NCI-H524 treated with DMSO at 0.1 percent for 48 hours (cell line): ENCODE measurements at places on chromosomes 4 and X.

DNA sequence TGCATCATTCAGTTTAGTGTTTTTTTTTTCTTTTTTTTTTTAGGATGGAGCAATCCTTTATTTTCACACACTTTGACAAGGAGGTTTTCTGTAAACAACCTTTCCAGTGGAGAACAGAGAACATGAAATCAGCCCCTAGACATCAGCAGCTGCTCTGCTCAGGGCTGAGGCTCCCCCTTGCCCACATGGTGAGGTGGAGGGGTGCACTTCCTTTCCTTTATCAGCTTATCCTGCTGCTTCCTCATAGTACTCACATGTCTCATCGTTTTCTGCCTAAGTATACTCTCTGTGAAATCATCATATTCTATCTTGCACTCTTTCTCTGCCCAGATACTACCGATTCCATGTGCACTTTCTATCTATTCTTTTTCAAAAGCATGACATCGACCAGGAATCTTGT, 47.6 kb upstream of the PRSS12 start:
- DNase-seq = no peak

DNA sequence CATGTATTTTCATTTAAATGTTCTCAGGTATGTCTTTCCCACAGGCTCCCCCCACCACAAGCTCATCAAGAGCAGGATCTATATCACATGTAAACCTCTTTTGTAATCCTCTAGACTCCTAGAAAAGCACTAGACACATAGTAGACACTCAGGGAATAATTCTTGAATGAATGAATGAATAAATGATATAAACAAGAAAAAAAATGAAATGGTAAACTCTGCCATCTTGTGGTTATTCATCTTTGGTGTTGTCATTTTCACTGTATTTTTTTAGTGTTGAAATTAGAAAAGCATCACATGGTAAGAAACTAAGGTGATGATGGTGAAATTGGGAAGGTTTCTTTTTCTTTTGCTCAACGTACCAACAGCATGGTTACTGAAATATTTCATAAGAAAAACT, 34.2 kb upstream of the C1GALT1C1 start:
- no peak for DNase-seq

DNA sequence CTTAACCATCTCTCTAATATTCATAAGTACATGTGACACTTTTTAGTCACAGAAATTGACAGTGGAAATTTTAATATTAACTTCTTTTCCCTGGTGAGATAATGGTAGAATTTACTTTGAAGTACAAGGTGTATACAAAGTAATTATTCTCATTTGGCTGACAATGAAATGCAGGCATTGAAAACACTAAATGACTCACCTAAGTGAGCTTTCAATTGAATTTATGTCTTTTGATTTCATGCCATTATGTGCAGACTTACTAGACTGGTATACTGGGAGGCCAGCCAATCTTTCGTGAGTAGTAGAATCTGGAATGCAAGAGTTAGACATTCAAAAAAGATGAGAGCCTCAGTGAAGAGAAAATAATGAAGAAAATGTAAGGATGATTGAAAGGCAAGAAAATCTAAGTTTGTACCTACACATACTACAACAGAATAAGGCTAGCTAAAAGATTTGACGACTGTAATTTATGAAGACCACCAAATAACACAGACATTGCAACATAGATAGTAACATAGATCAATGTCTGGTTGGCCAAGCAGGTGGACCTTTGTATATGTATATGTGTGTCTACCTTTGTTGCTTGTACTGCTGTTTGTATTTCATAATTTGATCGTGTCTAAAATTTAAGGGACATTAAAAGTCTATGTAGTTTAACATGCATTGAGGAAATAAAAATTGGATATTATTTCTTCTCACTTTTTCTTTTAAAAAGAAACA, 459.7 kb downstream of the IL15 start:
- no peak for DNase-seq

DNA sequence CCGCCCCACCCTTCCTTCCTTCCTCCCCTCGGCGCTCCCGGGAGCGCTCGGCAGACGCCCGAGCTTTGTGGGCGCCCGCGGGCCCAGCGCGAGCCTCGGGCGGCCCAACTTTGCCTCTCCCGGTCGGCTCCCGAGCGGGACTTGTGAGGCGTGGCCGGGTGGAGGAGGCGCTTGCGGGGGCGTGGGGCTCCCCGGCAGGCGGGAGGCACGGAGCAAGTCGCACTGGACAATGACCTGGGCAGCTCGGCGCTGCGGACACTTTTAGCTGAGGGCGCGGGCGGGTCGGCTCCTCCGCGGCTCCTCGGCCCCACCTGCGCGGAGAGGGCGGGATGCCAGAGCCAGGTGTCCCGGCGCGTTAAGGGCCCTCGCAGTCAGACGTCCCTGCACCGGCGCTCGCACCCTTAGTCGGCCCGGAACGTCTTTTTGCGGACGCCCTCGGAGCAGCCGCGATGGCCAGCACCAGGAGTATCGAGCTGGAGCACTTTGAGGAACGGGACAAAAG, 385 bp downstream of the DCLK2 start:
- DNase-seq = no peak

- no peak for DNase-seq
Measured at GRCh38 chr4:108184453-108185049, 15.8 kb upstream of the LEF1 start.

DNA sequence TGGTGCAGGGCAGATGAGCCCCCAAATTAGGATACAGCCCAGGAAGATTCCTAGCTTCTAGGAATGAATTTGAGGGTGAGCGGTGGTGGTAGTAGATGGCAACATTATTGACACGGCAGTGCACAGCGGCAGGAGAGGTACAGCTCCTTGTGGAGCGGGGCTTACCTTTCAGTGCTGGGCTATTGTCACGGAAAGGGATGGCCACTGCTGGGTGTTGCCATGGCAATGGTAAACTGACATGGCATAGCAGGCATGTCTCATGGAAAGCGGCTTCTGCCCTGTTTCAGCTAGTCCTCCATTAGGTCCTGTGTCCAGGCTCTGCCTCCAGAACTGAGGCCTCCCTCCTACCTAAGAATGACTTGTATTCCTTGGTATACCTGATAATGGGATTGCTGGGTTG, 81.8 kb upstream of the WDR1 start:
- no peak for DNase-seq

DNA sequence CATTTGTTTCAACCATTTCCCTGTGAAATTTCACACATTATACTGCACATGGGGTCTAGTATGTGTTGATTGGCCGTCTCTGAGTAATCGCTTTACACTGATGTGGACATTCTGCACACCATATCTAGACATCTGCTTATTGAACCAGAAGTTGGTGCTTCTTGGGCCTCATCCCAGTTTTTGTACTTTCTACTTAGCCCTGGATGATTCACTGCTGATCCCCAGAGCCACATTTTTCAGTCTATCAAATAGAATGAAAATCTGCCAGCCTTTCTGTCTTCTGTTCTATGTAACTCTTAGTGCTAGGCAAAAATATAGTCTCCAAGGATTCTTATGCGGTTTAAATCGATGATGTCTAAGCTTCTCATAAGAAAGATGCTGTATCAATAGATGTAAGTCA, 40.5 kb upstream of the RELL1 start:
- no peak for DNase-seq

DNA sequence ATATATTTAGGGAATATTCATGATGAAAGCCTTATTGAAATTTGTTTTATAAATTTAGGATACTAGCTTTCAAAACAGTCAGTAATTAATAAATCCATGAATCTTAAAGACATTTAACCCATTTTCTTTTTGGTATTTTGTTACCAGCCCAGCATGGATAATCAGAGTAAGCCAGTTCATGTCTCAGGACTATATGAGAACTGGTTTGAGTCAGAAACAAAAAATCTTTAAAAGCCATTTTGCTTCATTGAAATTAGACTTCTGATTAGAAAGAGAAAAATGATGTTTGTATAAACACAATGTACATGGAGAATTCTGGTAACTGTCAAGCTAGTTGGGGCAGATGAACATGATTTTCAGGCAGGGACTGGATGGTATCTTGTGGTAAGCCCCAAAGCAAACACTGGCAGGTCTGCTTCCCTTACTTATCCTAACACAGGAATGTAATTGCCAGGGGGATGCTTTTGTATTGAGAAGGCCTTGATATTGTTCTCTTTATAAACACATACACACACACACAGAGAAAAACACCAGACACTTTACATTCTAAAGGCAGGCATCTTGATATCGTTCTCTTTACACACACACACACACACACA, 9.4 kb downstream of the ARHGAP10 start:
- no peak for DNase-seq

- no peak for DNase-seq
Measured at GRCh38 chr4:95572304-95572991, 23.7 kb upstream of the UNC5C start.

DNA sequence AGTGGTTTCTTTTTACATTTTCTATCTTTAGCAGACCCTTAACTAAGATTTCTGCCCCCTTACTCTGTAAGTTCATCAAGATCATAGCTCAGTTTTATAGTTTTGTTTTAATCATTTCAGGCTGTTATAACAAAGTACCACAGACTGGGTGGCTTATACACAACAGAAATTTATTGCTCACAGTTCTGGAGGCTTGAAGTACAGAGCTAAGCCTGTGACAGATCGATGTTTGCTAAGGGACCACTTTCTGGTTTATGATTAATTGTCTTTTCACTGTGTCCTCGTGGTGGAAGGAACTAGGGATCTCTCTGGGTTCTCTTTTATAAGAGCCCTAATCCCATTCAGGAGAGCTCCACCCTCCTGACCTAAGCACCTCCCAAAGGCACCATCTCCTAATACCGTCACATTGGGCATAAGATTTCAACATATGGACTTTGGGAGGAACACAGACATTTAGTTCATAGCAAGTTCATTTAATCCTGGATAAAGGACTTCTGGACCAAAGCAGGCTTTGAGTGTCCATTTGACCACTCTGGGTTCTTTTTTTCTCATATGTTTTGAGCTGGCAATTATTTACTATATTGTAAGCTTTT, 137.0 kb upstream of the IL15 start:
- no peak for DNase-seq

DNA sequence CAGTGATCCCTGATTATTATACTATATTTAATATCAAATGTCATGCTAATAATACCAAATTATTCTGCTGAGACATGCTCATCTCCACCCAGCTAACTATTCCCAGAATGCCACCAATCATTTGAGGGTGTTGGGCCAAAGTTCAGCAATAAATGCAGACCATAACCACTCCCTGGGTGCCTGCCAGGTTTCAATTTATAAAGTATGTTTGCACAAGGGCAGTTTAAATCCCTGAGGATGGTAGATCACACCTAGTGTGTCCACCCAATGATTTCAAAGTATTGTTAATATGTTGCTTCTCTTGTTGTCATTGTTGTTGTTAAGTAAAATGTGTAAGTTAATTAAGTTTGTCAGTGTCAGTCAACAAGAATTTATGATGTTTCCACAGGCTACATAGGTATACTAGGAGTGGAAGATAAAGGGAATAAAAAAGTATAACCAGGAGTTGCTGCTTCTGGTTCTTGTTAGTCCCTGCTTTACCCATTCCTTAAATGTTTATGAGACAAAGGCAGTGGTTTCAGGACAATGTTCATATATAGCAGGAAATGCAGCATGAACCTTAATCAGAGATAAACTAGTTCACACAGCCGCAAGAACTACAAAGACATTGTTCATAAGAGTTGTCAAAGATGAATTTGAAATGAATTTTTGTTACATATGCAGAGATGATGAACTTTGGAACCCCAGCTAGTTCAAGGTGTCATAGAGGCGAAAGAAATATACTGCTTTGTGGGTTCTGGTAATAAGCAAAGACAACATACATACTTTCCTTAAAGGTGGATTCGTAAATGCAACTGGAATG, 25.5 kb downstream of the HPGD start:
- DNase-seq = no peak

DNA sequence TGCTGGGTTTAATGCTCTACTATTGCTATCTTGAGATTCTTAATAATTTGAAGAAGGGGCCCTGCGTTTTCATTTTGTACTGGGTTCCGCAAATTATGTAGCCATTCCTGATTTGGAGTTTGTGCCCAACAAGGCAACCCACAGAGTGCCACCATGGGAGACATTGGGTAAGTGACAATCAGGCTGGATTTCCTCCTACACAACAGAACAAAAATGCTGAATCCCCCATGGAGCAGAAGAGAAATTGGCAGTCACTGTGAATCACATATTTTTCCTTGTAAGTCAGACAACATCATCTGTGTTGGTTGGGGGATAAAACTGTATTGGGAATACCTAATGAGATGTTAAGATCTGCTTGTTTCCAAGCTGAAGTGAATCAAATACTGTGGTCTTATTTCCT, 80.9 kb downstream of the CNGA2 start:
- DNase-seq = no peak

DNA sequence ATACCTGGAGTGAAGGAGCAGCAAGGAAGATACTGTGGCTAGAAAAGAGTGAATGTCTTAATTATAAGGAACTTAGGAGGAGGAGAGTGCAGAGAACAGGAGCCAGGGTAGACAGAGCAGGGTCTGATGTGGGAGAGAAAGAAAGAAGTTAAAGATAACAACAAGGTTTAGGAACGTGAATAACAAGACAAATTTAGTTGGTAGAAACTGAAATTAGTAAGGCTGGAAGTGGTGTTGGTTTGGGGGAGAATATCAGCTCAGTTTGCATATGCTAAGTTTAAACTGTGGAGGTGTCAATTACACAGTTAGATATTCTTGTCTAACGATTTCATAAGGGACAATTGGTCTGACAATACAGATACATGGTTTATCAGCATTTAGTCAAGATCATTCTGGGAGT, 1123.7 kb upstream of the PABPC4L start:
- DNase-seq = no peak

DNA sequence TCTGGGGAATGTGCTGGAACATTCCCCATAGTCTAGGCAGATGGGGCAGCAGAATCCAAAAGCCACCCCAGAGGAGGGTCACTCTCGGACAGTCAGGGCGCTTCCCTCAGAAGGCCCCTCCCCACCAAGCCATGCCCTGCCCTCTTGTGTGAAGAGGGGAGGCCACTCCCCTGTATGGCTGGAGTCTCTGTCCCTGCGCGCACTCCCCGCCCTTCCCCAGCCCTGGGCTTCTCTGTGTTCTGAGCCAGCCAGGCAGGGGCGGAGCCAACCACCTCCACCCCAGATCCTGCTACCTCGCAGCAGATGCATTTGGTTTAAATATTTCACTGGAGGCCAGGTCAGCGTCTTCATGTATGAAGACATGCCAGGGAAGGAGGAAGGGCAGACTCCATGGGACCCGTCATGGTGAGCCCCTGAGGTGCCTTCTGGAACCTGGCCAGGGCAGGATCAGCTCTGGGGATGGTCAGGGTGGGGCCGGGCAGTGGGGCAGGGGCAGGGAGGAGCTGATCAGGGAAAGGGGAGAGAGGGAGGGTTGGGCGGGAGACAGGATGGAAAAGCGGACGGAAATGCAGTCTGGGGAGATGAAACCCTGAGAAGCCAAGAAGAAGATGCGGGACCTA, 107.3 kb downstream of the ADRA2C start:
- no peak for DNase-seq

GRCh38 chr4:37717576-37717975, 31.4 kb upstream of the RELL1 start:
- DNase-seq = no peak

- DNase-seq = no peak
Measured at GRCh38 chr4:29549342-29549741, 1170.8 kb upstream of the PCDH7 start.

DNA sequence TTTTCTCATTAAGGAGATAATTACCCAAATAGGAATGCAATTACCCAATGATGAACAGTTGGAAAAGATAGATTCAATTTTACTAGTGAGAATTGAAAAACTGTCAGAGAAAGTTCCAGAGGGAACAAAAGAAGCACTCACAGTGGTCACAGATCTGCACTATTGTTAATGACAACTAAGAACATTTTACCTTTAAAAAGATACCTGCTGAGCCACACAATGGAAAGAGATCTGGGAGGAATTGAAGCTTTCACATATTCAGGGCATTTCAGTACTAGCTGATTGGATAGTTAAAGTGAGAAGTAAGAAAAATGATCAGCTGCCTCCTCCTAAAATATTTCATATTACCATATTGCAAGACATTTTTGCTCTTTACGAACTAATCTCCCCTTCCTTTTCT, 1822.2 kb downstream of the STIM2 start:
- no peak for DNase-seq
